ENCODE measurements at places on chromosomes 5 and 9.
A peak's percentile ranks its signal among the peaks of the same experiment; 100 is the strongest.

GRCh38 chr5:178376921-178377582 is 144.4 kb upstream of the PHYKPL start:
- no peak for DNase-seq

- DNase-seq = peak; percentile 76
Observed at GRCh38 chr9:72292874-72293607, 72.0 kb downstream of the ZFAND5 start.

DNA sequence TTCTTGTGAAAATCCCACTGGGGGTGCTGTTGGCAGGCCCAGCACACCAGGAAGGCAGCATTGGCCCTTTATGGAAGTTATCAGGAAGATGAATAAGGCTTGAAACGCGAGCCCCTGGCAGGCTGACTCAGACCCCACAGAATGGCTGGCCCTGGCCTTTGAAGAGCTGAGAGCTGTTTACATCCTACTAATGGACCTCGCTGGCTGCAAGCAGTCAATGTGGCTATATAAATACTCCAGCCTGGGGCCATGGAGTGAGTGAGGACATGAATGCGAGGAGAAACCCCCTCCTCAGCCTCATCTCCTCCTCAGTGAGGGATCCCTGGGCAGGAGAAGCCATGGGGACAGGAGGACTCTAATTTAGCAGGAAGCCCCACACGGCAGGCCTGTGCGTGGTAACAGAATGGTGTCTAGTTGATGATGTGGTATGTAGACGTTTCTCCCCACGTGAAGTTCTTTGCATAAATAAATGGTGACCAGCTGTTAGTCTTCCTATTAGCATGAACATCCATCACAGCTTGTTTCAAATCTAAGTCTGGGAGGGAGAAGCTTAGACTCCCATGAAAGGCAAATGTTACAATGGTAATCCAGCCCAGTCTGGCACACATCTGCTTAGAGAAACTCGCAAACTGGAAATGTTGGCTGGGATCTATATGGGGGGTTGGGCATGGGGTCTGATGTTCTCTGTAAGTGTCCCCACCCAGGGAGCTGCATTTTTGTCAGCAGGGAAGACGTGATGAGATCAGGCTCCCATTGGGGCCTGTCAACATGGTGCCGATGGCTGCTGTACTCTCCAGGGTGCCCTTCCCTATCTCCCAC is 175.1 kb upstream of the PITX1 start:
- DNase-seq = peak; percentile 92

DNA sequence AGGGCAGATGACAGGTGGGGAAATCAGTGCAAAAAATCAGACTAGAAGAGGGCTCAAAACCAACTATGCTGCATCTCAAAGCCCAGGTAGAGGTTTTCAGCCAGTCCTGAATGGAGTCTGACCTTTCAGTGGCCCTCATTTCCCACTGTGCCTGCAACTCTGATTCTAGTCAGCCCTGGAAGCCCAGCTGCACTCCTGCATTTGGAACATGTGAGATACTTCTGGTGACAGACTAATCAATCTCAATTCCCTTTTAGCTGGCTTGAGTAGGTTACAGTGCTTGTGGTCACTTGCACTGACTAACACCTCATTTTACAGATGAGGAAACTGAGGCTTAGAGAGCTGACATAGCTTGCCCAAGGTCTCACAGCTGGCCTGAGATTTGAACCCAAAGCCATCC is 7.9 kb upstream of the ACSL6 start:
- DNase-seq = no peak

GRCh38 chr9:115939065-115939765 is 214.4 kb upstream of the PAPPA start:
- DNase-seq = peak; percentile 61

DNA sequence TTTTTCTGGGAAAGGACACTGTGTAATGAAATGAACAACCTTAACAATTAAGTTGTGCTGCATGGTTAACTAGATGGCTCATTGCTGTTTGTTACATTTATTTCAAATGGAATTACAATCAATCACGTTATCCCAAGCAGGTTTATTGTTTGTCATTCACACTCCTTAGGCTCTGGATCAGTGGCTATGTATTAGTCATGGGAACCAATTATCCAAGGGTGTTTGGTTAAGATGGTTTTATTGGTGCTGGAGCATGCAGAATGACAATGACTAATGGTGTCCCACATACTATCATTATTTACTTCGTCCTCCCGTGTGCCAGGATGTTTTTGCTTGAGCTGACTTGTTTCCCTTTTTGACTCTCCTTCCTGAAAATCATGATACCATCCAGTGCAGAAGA is 10.6 kb upstream of the TRPC7 start:
- DNase-seq = no peak

GRCh38 chr5:100694100-100694499 is 158.9 kb downstream of the FAM174A start:
- no peak for DNase-seq

DNA sequence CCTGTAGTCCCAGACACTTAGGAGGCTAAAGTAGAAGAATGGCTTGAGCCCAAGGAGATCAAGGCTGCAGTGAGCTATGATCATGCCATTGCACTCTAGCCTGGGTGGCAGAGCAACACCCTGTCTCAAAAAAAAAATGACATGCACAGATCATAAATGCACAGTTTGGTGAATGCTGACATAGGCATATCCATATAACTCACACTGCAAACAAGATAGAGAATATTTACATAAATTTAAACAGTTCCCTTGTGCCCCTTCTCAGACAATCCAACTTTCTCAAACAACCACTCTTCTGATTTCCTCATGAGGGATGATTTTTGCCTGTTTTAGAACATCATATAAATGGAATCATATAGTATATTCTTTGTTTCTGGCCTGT is 88.7 kb upstream of the CAST start:
- no peak for DNase-seq

- DNase-seq = no peak
Observed at GRCh38 chr9:95623640-95624039, 106.9 kb upstream of the PTCH1 start.

GRCh38 chr9:91217388-91217787 is 144.3 kb downstream of the AUH start:
- no peak for DNase-seq

GRCh38 chr9:92486371-92486770 is 4.1 kb upstream of the ASPN start:
- no peak for DNase-seq

DNA sequence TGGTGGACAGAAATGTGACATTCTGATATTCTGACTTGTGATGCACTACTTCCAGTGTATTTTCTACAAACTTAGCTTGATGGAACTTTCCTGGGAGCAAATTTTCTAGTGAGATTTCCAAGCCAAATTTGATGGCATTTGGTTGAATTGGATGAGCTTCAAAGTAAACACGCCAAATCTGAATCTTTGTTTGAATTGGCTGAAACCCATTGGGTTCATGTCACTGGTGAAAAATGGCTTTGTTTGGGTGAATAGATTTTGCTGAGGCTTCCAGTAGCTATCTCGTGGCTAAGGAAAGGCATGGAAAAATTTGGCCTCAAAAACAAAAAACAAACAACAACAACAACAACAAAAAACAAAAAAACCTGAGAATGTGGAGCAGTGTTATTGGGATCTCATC is 271.1 kb upstream of the RPS23 start:
- DNase-seq = no peak

GRCh38 chr5:149387982-149388381 is 8.9 kb upstream of the IL17B start:
- DNase-seq = peak; percentile 54

DNA sequence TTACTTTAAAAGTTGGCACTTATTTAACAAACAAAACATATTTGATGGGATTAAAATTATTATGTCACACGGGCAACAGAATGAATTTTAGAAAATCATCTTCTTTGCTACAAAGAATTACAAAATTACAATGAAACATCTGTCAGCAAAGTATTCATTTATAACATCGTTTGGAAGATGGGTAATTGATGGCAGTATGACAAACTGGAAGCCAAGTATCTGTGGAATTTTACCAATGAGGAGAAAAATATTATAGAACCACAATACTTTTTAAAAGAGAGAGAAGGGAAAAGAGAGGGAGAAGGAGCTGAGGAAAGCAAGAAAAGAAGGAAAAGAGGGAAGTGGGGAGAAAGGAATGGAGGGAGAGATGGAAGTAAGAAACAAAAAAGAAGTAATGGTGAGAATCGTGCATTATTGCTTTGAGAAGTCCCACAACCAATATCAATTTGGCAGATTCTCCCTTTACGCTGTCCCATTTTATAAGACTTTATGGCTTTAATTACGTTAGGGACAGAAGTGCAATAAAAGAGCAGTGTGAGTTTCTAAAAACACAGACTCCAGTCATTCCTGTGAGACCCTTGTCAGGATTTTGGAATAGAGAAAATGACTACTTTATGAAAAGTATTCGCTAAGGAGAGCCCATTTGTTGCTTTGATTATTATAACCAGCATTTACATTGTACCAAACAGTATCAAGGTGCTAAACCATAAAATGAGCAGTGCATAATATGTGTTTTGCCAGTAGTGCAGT is 76.7 kb downstream of the LURAP1L start:
- DNase-seq = no peak

- no peak for DNase-seq
Observed at GRCh38 chr5:127229185-127229889, 61.3 kb upstream of the MEGF10 start.

GRCh38 chr9:119101048-119101447 is 268.2 kb downstream of the BRINP1 start:
- DNase-seq = no peak

- no peak for DNase-seq
Observed at GRCh38 chr5:131288328-131288727, 24.5 kb downstream of the CDC42SE2 start.

DNA sequence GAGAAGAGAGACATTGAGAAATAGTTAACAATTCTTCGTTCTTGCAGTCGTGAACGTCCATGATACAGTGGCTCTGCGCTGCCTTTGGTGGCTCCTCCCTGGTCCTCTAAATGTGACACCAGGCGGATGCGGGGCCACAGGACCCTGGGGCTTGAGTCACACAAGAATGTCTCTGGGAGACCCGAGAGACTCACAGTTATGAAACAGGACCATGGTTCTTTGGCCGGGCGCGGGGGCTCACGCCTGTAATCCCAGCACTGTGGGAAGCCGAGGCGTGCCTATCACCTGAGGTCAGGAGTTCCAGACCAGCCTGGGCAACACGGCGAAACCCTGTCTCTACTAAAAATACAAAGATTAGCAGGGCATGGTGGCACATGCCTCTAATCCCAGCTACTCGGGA is 767 bp upstream of the ZDHHC11 start:
- DNase-seq = no peak

- no peak for DNase-seq
Observed at GRCh38 chr9:98807070-98807813, at the start of gene GALNT12. TSS of gene GALNT12 (plus strand) at chr9:98807670. CDS start at chr9:98807699, 29 bp downstream.

GRCh38 chr5:174275959-174276358 is 230.5 kb downstream of the NSG2 start:
- DNase-seq = no peak

DNA sequence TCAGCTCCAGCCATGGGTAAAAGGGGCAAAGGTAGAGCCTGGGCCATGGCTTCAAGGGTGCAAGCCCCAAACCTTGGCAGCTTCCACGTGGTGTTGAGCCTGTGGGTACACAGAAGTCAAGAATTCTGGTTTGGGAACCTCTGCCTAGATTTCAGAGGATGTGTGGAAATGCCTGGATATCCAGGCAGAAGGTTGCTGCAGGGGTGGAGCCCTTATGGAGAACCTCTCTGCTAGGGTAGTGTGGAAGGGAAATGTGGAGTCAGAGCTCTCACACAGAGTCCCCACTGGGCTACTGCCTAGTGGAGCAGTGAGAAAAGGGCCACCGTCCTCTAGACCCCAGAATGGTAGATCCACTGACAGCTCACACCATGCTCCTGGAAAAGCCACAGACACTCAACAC is 117.1 kb downstream of the NREP start:
- DNase-seq = no peak

DNA sequence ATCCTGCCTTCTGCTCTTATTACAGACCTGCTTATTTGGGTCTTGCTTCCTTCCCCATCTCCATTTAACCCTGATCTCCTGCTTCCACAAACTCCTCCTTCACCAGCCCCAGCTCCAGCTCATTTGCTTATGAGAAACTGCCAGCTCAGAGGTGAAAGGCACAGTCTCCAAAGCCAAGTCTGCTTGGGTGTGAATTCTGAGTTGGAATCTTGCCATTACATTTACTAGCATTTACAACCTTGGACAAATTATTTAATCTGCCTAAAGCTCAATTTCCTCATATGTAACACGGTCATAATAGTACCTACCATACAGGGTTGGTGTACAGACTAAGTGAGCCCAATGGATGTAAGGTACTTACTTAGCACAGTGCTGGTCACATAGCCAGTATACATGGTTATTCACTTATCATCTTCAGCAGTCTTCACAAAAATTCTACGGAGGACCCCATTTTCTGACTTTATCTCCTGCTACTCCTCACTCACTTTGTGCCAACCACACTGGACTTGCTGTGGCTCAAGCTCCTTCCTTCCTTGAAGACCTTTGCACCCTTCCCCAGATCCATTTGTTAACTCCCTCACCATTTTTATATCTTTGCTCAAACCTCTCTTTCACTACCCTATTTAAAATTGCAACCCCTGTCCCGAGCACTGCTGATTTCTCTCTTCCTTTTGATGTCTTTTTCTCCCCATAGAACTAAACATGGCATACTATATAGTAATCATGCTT is 86.2 kb downstream of the DOCK2 start:
- DNase-seq = no peak

- peak; percentile 80 for DNase-seq
Observed at GRCh38 chr5:141326088-141326854, 4.0 kb upstream of the PCDHGA1 start.

DNA sequence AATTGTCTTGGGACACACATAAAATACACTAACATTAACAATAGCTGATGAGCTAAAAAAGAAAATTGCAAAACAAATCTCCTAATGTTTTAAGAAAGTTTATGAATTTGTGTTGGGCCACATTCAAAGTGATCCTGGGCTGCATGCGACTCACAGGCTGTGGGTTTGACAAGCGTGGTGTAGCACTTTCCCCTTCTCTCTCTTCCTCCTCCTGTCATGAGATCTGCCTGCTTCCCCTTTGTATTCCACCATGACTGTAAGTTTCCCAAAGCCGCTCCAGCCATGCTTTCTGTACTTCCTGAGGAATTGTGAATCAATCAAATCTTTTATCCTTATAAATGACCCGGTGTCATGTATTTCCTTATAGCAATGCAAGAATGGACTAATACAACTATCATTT is 178.0 kb downstream of the TLR4 start:
- DNase-seq = no peak

DNA sequence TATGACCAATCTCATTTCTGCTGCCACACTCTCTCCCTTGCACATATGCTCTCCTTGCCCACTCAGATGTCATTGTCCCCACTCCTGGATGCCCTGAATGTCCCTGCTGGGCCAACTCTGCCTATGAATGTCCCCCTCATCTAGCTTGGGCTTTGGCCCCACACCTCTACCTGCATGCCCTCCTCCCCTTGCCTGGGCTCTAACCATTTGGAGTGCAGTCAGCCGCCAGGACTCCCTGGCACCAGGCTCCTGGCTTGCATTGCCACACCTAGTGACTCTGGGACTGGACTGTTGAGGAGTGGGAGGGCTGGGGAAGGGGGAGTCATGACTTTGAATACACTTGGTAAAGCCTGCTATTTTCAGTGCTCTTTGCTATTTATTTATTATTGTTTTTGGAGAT is 41.6 kb upstream of the POMT1 start:
- no peak for DNase-seq

GRCh38 chr5:177539411-177539810 is 15.0 kb downstream of the FAM193B start:
- DNase-seq = peak; percentile 49

- no peak for DNase-seq
Observed at GRCh38 chr5:127754706-127755105, 51.5 kb downstream of the CCDC192 start.

All from brain microvascular endothelial cell (primary cell).